ENCODE measurements at places on chromosomes 3 and 15.

GRCh38 chr3:47841786-47842349 is 38.9 kb downstream of the DHX30 start:
- DNase-seq = no peak

DNA sequence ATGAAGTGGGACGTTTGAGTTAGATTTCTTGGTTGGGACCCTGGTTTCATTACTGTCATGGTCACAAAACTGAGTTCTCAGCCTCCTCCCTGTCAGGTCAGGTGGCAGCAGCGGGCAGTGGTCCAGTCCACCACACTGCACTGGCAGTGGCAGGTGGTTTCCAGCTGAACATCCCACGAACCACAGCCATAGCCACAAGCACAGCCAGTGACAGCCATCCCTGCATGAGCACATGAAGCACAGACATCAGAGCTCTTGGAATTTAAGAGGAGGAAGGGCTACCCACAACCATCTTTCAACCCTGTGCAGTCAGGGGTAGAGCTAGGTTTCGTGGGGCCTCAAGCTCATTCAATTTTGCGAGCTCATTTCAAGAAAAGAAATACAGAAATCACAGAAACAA is 1.5 kb downstream of the RETNLB start:
- no peak for DNase-seq

DNA sequence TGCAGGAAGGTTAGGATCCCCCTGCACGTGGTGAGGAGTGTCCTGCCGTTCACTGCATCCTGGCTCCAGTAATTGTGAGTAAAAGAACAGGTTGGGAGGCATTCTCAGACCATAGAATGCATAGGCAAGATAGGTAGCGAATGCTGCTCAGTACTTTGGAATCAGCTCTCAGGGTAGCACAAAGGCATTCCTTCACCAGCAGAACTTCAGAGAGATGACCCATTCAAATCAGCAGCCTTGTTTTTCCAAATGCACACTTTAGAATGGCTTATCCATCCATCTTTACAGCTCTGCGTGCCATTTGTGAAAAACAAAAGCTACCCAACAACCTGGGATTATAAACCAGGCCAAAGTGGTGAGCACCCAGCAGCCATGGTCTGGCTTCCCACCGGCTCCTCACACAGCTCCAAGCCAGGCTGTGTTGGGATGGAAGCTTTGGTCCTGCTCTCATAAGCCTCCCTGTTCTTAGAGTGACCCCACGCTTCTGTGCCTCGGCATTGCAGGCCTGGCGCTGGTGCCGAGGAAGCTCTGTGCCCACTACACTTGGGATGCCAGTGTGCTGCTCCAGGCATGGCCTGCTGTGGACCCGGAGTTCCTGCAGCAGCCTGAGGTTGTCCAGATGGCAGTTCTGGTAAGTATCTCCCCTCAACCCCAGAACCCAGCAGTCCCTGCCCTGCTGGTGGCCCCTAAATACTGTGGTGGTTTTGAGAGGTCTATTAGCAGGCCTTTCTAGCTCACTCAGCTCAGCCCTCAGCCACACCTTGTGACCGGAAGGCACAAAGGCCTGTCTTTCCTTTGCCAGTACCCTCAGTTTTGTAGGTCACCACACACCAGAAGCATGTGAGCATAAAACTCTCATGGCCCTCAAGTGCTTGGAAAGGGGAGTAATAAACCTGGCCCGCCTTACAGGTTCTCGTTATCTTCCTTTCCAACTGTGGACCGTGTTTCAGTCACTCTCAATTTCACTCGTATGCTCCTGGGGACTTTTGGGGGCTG is 52.9 kb upstream of the LIMD1 start:
- no peak for DNase-seq

- DNase-seq = peak; percentile 27
These were observed 19.4 kb downstream of the RBP1 start for GRCh38 chr3:139519998-139520737.

- DNase-seq = peak; percentile 9
These were observed 948.2 kb upstream of the CFAP20DC start for GRCh38 chr3:59998058-59998457.

GRCh38 chr3:56342475-56342874 is 125.8 kb downstream of the ERC2 start:
- DNase-seq = no peak

DNA sequence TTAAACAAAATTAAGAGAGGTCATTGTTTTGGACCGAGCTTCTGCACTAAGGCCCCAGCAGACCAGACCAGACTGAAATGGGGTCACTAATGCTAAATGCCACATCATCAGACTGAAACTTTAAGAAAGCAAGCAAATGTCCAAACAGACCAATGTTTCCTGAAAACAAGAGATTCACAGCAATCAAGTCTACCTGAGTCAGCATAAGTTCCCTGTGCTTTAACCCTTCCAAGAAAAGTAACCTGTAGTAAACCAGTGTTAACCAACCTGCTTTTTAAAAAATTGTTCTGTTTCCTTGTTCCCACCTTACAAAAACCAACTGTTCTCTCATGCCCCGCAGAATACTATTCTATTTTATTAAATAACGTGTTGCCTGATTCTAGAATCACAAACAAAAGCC is 241.1 kb upstream of the GADL1 start:
- DNase-seq = no peak

- no peak for DNase-seq
These were observed 743.7 kb upstream of the EPHA6 start for GRCh38 chr3:96070678-96071077.

DNA sequence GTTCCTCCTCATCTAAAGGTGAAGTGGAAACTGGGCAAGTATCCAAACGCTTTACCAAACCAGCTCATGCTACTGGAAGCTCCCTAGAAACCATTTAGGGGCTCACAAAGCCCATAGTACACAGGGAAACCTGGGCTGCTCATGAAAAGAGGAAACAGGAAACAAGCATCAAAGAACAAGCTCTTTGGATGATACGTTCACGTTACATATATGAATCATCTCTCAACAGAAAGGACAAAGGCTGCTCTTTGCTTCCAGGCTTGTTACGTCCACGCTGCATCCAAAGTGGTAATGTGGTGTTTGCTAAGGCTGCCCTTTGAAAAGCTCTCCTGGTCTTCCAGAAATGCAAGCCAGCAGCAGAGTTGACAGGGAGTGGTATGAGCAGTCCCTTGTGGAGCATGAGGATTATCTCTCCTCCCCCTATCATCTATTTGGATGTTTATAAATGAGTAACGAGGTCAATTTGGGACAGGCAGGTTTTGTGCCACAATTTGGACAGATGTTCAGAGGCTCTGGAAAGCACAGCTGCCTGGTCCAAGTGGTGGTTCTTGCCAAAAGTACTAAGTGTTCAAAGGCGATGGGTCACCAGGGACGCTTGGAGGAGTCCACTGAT is 98.0 kb upstream of the RORA start:
- DNase-seq = no peak

- peak; percentile 66 for DNase-seq
These were observed 4.4 kb upstream of the CXCR6 start for GRCh38 chr3:45938864-45939263.

DNA sequence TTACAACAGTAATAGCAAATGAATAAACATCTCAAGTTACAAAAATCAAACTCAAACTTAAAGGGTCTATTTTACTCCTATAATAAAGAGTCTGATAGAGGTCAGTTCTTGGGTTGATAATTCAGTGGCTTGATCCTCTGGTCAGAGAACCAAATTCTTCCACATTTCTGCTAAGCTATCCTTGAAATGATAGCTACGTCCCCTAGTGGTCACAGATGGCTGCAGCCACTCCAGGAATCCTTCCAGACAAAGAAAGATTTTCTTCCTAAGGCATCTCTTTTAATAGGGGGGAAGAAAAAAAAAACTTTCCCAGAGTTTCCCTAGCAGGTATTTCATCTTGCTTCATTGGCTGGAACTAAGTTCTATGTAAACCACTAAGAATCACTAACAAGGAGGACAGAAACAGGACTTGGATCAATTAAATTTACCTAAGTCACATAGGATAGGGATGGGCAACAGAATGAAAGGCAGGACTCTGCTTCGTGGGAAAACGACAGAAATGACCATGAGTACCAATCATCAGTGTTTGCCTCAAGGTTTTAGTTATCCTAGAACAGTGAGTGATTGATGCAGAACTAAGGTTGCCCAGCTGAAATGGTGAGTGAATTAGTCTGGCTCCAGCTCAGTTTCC is 160.7 kb downstream of the STAC start:
- DNase-seq = no peak

- no peak for DNase-seq
These were observed 707.2 kb downstream of the NTRK3 start for GRCh38 chr15:87549296-87549695.

GRCh38 chr15:69980341-69981059 is 117.2 kb downstream of the TLE3 start:
- DNase-seq = no peak

DNA sequence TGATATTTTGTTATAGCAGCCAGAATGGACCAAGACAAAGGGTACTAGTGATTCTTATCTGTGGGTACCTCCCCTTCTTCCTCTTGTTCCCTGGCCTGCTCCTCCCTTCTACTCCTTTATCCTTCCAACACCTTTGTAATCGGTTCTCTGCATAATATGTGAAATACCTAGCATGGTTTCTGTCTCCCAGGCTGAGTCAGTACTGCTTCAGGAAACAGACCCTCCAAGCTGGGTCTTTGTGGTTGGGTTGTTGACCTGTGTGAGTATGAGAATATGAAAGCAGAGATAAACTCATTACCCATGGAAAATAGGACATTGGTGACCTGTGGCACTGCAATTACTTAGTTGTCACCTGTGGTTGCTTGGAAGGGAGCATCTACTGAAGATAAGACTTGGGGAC is 69.3 kb upstream of the KLF13 start:
- DNase-seq = no peak

DNA sequence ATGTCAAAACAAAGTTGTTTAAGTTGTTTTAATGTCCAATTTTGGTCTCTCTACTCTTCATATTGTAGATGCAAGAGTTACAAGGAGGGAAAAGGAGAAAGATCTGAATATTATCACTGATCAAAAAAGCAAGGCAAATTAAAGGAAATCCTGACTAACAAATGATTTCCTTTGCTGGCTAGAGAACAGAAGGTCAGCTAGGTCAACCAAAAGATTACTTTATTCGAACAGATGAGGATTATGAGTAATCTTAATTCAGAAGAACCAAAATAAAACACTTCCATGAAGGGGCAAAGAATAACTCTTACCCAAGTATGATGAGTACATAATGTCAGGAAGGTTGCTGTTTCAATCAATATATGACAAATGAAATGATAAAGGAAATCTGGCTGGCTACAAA is 33.8 kb downstream of the CPNE4 start:
- no peak for DNase-seq

GRCh38 chr3:134057006-134057653 is 27.4 kb upstream of the SLCO2A1 start:
- DNase-seq = no peak

DNA sequence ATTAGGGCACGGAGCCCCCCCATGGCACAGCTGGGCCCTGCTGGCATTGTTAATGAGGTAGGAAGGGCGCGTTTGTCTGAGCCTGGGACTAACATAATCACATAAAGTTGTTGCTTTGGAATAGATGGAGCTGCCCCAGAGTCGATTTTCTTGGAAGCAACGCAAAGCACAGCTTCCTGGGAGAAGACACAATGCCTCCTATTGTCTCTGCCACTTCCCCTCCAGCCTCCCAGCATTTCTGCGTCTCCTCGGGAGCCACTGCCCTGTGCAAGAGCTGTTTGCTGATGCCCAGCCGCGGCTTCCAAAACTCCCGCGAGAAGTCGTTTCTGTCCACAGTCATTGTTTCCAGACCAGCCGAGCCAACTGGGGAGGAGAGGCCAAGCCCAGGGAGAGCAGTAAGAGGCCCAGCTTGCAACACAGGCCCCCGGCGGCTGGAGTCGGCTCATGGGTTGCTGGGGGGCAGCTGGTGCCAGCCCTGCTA is 18.1 kb upstream of the ALDH1A3 start:
- no peak for DNase-seq

GRCh38 chr3:152050903-152051302 is 177.5 kb downstream of the SUCNR1 start:
- DNase-seq = no peak

GRCh38 chr3:53354945-53355498 is 7.7 kb upstream of the DCP1A start:
- no peak for DNase-seq

DNA sequence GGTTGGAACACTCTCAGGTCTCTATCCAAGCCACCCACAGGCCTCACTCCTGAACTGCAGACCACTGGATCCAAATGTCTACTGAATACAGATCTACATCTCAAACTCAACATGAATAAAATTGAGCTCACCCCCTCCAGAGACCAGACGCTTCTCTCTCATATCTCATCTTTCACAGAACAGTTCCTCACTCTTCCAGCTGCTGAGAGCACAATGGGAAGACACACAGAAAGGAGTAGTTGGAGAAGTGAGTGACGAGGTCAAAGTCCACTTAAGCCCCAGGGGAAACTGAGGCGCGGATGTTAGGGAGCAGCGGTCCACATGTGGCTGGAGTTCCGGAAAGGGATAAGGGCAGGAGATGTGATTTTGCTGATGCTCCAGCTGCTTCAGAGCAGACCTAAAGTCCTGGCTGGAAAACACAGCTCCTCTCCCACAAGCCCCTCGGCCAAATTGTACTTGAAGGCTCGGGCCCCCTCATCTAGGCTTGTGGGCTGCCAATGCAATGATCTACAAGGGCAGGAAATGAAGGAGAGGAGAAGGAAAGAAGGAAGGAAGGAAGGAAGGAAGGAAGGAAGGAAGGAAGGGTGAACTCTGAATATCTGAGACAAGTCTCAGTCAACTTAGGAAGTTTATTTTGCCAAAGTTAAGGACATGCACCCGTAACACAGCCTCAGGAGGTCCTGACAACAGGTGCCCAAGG is 211.2 kb upstream of the TLE3 start:
- DNase-seq = no peak

- DNase-seq = no peak
These were observed 31.9 kb upstream of the FOXB1 start for GRCh38 chr15:59972241-59972640.

DNA sequence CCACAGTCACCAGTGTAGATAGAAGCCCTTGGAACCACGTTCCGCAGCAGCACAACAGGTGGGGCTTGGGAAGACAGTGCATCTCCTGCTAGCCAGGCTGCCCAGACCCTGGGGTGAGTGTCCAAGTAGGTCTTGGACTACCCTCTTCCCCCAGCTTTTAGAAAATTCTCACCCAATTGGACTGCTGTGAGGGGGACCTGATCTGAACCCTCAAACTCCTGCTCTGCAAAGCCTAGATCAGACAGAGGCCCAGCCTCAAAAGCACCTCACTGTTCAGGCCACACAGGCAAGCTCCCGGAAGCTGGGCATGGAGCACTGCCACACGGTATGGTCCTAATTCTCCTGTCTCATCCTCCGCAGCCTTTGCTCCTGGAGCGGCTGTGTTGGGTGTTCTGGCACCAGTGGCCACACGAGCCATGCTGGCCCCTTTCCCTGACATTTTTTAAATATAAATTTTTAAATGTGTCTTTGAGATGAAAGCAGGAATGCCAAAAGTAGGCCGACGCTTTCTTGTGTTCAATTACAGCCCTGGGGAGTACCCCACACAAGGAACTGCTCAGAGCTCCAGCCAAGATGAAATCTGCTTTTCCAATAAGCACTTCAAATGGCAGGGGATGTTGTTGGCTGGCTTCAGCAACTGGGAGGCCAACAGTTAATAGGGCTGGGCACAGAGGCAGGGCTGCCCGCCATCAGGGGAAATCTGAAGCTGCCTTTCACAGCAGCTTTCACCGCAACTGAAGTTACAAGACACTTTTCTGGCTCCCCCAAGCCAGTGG is 40.9 kb downstream of the CPN2 start:
- DNase-seq = no peak

GRCh38 chr15:48437178-48437577 is 105.9 kb downstream of the DUT start:
- DNase-seq = no peak

- DNase-seq = no peak
These were observed 40.2 kb upstream of the TF start for GRCh38 chr3:133706033-133706432.

GRCh38 chr15:41894791-41895463 is 1.1 kb upstream of the SPTBN5 start:
- DNase-seq = peak; percentile 66

GRCh38 chr3:126375835-126376331 is 18.7 kb upstream of the KLF15 start:
- DNase-seq = no peak

All from NCI-H2171 treated with DMSO at 0.1 percent for 48 hours (cell line).